Epithelial cell of esophagus (primary cell): ENCODE measurements at places on chromosomes 3 and 15.

GRCh38 chr3:56781762-56782161, 20.0 kb downstream of the ARHGEF3 start:
- DNase-seq, result no peak

GRCh38 chr3:27454461-27454860, 29.7 kb downstream of the SLC4A7 start:
- DNase-seq, result no peak

DNA sequence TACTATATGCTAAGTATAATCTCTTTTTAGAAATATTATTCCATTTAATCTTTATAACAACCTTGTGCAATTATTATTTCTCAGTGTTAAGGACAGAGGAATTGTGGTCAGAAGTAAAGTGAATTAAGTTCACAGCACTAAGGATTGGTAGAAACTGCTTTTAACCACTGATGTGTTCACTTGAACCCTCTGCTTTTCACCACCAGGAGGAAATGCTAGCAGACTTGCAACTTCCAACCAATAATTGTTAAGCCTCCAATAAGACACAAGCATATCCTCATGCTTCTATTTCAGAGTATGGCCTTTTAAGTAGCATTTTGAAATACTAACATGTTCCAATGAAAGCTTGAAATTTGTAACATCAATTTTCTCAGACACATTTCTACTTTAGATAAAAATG, 527.4 kb downstream of the SI start:
- DNase-seq, result no peak

GRCh38 chr3:14377838-14378169, 24.6 kb upstream of the SLC6A6 start:
- no peak for DNase-seq

DNA sequence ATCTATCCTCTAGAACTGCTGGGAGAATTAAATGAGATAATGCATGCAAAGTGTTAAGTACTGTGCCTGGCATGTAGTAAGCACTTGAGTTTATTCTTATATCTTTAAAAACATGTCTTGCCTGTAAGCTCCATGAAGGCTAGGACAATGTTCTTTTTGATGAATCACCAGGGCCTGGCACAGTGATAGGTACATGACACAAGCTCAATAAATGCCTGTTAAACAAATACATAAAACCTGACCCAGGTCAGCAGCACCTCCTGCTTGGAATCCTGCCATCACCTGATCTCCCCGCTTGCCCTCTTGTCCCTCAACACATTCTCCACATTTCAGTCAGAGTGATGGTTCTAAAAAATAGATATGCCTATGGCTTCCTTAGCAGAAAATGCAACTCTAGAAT, 186.8 kb downstream of the CHST2 start:
- peak; percentile 65 for DNase-seq

GRCh38 chr15:81040757-81041156, 40.0 kb downstream of the TLNRD1 start:
- DNase-seq, result no peak

- no peak for DNase-seq
Observed at GRCh38 chr3:197912741-197913476, 37.1 kb upstream of the RPL35A start.

- DNase-seq, result peak; percentile 16
Observed at GRCh38 chr3:23288286-23288685, 85.2 kb downstream of the UBE2E2 start.

GRCh38 chr15:84658788-84659411, 901 bp upstream of the NMB start:
- no peak for DNase-seq

DNA sequence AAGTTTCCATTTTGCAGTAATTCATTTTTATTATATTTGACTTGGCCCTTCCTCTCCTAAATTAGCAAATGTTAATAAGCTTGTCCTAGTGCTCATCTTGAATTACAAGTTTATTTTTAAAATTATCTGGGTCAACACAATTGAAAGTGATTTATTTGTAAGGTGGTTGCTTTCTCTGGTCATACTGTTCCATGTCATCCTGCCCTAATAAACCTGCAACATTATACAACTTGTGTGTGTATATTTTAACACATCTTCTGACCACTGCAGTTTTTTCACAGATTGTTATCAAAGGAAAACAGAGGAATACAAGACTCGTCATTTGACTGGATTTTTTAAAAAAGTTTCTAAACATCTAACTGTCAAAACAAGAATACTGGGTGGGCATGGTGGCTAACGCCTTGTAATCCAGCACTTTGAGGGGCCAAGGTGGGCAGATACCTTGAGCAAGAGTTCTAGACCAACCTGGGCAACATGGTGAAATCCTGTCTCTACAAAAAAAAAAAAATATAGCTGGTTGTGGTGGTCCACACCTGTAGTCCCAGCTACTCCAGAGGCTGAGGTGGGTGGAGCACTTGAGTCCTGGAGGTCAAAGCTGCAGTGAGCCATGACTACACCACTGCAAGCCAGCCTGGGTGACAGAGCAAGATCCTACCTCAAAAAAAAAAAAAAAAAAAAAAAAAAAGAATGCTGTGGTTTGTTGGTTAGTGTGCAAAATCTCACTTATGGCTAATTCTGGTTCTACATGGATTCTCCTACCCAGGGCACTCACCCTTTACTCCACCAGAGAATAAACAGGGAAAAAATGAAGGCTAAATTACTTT, 5.0 kb upstream of the LRRFIP2 start:
- no peak for DNase-seq

GRCh38 chr3:109284071-109284470, 32.2 kb downstream of the DPPA2 start:
- DNase-seq, result peak; percentile 67

- no peak for DNase-seq
Observed at GRCh38 chr3:7710284-7710683, 791.3 kb upstream of the LMCD1 start.

- no peak for DNase-seq
Observed at GRCh38 chr3:57681691-57682090, 11.2 kb downstream of the DENND6A start.

DNA sequence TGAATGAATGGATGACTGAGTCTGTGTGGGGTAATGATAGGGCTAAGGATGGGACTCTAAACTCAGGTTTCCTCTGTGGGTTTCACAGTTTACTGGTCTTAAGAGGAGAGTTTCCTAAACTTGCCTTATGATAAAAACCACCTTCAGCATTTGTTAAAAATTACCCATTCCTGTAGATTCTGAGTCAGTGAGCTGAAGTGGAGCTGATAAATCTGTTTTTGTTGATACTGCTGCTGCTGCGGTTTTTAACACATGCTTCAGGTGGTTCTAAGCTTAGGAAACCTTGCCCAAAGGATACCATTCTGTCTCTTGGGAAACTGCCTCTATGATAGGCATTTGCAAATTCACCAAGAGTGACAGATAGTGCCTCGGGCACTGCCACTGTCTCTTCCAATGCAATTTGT, 52.6 kb downstream of the MECOM start:
- peak; percentile 12 for DNase-seq

DNA sequence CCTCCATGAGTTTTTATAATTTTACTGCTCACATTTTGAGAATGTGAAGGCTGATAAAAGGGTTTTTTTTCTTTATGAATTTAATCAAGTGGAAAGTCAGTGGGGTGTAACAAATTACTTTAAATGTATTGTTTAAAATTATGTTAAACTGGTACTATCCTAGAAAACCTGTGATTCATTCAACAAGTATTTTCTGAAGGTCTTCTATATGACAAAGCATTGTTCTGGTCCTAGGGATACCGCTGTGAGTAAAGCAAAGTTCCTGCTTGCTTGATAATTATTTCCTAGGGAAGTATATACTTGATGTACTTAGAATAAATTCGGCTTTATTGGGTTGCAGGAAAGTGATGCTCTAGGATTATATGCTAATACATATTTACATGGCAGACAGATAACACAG, 152.8 kb upstream of the GOLGA6L4 start:
- DNase-seq, result peak; percentile 29

- DNase-seq, result peak; percentile 33
Observed at GRCh38 chr3:100630664-100631063, 21.3 kb downstream of the ADGRG7 start.

GRCh38 chr3:171890398-171890797, 47.2 kb downstream of the TMEM212 start:
- no peak for DNase-seq

- peak; percentile 8 for DNase-seq
Observed at GRCh38 chr3:121483290-121483689, 62.5 kb downstream of the POLQ start.

DNA sequence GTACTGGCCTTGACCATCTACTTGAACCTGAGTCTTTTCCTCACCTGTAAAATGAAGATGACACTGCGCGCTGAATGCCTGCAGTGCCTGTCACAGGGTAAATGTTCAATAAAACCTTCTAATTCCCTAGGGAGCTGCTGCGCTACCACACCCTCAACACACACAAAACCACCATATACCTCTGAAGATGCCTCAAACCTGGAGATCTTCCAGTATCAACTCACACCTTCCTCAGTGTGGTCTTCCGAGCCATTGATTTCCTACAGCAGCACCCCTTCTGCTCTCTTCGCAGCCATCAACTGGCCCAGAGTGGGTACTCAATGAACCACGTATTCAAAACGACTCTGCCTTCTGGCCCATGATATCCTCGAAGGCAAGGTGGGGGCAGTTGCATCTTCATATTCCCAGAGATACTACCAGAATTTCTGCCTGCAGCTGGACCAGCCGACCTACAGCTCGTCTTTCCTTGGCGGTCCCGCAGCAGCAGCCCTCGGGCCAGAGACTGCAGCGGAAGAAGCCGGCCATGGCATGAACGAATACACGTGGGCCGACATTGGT, 695 bp downstream of the RPL32 start:
- peak; percentile 21 for DNase-seq

- no peak for DNase-seq
Observed at GRCh38 chr3:101689286-101689685, 2.8 kb upstream of the RPL24 start.

- DNase-seq, result no peak
Observed at GRCh38 chr3:32759342-32759741, 58.5 kb upstream of the TRIM71 start.

- no peak for DNase-seq
Observed at GRCh38 chr3:134877788-134878187, 82.7 kb downstream of the EPHB1 start.

DNA sequence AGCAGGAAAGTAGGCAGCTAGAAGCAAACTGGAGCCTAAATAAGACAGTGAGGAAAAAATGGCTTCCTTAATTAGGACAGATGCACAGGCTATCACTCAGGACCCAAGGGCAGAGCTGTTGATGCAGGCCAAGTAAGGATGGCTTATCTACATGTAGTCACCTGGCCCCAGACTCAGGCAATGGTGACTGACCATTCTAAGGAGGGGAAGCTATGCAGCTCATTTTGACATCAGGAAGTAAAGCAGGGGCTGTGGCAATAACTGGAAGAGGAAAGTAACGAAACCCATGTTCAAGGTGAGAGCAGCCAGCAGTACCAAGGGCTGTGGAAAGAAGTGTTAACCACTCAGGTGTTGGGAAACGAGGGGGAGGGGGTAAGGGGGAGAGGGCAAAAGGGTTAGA, 16.2 kb downstream of the ACAD11 start:
- no peak for DNase-seq

- DNase-seq, result no peak
Observed at GRCh38 chr3:27880969-27881892, 159.1 kb upstream of the EOMES start.

GRCh38 chr15:55327387-55327786, 8.4 kb downstream of the PIGB start:
- DNase-seq, result no peak

DNA sequence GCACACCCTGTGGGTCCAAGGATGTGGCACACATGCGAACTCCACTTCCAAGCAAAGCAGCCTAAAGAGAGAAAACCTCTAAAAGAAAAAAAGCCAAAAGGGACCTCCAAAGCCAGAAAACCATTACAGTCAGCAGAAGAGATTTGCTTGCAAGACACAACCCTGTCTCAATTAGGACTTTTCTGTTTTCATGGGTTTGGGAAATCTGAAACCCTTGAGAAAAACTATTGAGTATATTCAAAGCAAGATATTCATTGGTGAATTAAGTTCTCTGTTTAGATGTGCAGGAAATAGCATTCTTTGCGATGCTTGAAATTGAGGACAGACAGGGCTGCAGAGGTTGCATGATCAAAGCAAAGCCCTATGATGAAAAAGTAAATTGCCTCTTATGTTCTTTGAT, 10.2 kb upstream of the LDHAL6B start:
- DNase-seq, result no peak

DNA sequence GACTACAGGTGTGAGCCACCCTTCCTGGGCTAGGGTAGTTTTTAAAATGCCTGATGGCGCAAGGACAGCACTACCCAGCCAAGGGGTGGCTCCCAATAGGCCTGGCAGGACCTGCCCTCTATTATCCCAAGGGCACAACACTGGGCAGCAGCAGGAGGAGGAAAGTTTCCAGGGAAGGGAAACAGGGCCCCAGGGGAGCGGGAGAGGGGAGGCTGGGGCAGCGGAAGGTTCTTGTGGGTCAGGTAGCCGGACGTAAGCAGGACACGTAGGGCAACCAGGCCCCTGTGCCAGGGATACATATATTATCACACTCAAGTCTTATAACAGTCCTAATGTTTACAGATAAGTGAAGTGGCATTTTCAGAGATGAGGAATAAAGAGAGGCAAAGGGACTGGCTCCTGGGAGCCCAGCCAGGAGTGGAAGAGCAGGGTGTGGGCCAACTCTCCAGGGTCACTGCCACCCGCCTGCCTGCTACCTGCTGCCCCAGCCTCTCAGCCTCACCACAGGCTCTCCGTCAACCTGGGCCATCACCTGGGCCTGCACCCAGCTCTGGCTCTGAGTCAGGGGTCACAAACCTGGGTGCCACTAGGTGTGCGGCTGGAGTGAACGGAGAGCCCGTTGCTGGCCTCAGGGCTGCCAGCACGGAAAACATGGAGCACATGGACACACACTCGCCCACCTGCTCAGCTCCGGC, 73.2 kb upstream of the SNRPA1 start:
- DNase-seq, result no peak

GRCh38 chr3:150504483-150504882, 41.8 kb downstream of the SERP1 start:
- DNase-seq, result no peak
